ENCODE measurements at places on chromosomes 12 and 14. TPM values are rescaled to one million over a fixed set of nuclear protein-coding genes. Genes with fewer than 3 reads are reported as not detected.

The RFX4 gene
- total RNA-seq = not detected

The GPR84 gene
- total RNA-seq = 0.38 TPM

The RASSF9 gene
- 4.2 TPM for total RNA-seq

The ABCC9 gene
- total RNA-seq = 8.0 TPM

The TAS2R42 gene
- total RNA-seq = not detected

The PRIMA1 gene
- 4.0 TPM for total RNA-seq

The SCN8A gene
- 0.59 TPM for total RNA-seq

The STAB2 gene
- not detected for total RNA-seq

The SLC4A8 gene
- total RNA-seq = 2.2 TPM

The CPNE8 gene
- 38.3 TPM for total RNA-seq

GRCh38 chr12:49974231-49974675 is 1.5 kb downstream of the AQP6 start:
- H3K27ac ChIP-seq = no peak overlapping the region
- no peak overlapping the region for H3K4me3 ChIP-seq
- H3K36me3 ChIP-seq = no peaks in the 10 kb centered on the region
- DNase-seq = no peak
- peaks cover 8% of the 10 kb centered on the region for H3K4me1 ChIP-seq

DNA sequence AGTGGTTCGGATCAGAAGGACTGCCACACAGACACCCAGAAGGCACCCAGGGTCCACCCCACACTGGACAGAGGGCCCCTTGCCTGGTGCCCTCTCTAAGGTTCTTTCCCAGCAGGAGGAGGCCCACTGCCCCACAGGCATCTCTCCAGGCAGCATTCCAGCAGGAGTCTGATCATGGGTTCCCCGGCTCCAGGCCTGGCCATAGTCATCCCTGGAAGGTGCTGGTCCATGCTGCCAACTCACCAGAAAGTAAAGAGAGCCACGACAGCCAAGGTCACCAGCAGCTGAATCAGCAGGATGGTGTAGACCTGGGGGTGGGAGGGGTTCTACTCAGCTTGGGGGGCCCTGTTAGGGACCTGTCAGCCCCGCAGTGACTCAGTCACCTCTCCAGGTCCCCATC is 6.4 kb downstream of the FAIM2 start:
- no peaks in the 10 kb centered on the region for H3K36me3 ChIP-seq
- no peak overlapping the region for H3K27ac ChIP-seq
- peaks cover 29% of the 10 kb centered on the region for H3K4me1 ChIP-seq
- no peak overlapping the region for H3K4me3 ChIP-seq

DNA sequence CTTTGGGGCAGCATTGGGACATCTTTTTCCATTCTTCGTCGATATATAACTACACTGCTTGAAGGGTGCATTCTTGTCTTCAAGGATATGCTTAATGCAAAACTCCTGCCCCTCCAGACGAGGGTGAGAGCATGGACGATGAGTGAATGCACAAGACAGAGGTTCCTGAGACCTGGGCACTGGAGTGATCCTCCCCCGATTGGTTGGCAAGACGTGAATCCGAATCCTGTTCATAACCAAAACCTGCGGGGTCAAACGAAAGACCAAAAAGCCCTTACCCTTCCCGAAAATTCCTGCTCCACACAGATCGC is 684 bp downstream of the KANSL2 start:
- H3K4me3 ChIP-seq = peak overlapping the region; percentile 91
- DNase-seq = no peak
- no peaks in the 10 kb centered on the region for H3K27me3 ChIP-seq
- peaks cover 47% of the 10 kb centered on the region for H3K4me1 ChIP-seq
- H3K36me3 ChIP-seq = peaks cover 18% of the 10 kb centered on the region

GRCh38 chr12:104197264-104197663 is 18.3 kb upstream of the TXNRD1 start:
- DNase-seq = no peak
- H3K36me3 ChIP-seq = no peaks in the 10 kb centered on the region
- H3K27ac ChIP-seq = no peak overlapping the region
- H3K27me3 ChIP-seq = no peaks in the 10 kb centered on the region
- H3K4me1 ChIP-seq = peaks cover 4% of the 10 kb centered on the region

GRCh38 chr12:94609917-94610443 is 40.4 kb downstream of the TMCC3 start:
- H3K36me3 ChIP-seq = no peaks in the 10 kb centered on the region
- DNase-seq = no peak
- peaks cover 5% of the 10 kb centered on the region for H3K4me1 ChIP-seq

- H3K27ac ChIP-seq = no peak overlapping the region
- no peak overlapping the region for H3K4me3 ChIP-seq
- H3K36me3 ChIP-seq = no peaks in the 10 kb centered on the region
- no peak for DNase-seq
Measured at GRCh38 chr12:94157981-94158411, 9.6 kb downstream of the PLXNC1 start.

DNA sequence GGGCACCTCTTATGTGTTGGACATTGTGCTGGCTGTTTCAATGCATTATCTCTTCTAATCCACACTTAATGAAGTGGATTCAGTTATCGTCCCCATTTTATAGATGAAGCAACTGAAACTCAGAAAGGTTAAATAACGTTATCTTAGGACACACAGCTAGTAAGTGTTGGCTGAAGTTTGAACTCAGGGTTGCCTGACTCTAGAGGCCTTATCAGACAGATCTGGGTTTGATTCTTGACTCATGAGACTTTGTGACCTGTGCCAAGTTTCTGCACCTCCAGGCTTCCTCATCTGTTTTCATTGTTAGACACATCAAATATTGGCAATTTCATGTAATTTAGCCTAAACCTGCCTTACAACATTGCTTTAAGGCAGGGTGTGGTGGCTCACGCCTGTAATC is 18.2 kb upstream of the IRF2BPL start:
- no peak overlapping the region for H3K27ac ChIP-seq
- H3K4me3 ChIP-seq = no peak overlapping the region
- H3K4me1 ChIP-seq = peaks cover 70% of the 10 kb centered on the region
- H3K36me3 ChIP-seq = no peaks in the 10 kb centered on the region
- no peaks in the 10 kb centered on the region for H3K27me3 ChIP-seq

DNA sequence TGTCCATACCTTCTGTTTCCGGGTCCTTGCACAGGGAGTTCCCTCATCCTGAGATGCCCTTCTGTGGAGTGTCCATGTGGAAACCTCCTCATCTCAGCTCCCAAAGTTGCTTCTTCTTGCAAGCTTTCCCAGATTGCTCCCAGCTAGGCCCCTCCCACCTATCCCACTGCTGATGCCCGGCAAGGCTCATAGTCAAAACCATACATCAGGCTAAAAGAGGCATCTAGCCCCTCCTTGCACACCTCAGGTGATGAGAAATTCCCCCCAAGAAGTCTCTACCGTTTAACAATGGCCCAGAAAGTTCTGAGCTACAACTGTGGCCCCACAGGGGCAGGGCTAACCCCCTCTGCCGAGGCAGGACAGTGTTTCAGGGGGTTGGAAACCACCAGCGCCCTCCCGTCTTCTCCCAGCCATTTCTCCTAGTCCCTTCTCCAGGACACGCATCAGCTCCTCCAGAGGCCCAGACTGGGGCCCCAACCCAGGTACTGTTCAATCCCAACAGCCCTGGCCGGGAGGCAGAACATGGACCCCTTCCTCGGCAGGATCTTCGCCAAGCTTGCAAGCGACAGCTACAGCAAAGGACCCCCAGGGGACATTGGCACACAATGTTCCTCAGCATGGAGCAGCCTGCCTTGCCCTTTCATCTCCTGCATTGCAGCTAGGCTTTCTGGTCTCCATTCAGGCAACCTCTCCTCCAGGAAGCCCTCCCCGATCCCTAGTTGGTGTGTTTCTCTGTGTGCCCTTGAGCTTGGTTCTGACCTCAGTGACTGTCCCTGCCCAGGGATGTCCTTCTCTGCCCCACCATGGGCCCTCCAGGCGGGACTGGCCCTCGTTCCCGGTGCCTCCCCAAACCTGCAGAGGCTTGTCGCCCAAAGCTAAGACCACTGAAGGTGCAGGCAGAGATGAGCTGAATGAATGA is 4.5 kb upstream of the BEGAIN start:
- H3K4me1 ChIP-seq = peaks cover 9% of the 10 kb centered on the region
- peaks cover 58% of the 10 kb centered on the region for H3K27me3 ChIP-seq
- DNase-seq = peak; percentile 49
- H3K27ac ChIP-seq = no peak overlapping the region

DNA sequence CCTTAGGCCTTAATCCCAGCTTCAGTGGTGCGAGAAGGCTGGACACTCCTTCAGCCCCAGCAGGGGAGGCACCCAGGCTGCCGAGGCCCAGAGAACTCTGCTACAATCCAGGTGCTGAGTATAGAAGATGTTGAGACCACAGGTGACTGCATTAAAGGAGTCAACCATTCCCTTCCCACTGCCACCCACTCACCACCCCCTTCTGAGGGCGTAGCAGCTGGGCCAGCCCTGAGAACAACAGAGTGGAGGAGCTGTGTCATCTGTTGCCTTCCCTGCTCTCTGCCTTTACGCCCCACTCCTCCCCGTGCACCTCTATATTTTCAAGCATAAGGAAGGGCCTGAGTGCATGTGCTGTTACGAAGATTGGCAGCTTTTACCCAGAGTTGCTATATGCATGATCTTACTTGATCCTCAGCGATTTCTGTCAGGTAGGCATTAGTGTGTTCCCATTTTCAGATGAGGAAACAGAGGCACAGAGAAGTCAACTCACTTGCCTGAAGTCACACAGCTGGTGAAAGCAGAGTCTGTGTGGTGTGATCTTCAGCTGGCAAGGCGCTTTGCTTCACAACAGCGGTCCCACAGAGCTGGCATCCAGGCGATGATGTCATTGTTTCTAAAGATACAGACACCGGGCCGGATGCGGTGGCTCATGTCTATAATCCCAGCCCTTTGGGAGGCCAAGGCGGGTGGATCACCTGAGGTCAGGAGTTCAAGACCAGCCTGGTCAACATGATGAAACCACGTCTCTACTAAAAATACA is 46.7 kb downstream of the RIN3 start:
- peaks cover 19% of the 10 kb centered on the region for H3K4me1 ChIP-seq
- H3K4me3 ChIP-seq = no peak overlapping the region
- DNase-seq = no peak
- no peak overlapping the region for H3K27ac ChIP-seq
- H3K36me3 ChIP-seq = peaks cover 15% of the 10 kb centered on the region

- H3K4me1 ChIP-seq = peaks cover 23% of the 10 kb centered on the region
- DNase-seq = no peak
- peak overlapping the region; percentile 88 for H3K4me3 ChIP-seq
- peaks cover 12% of the 10 kb centered on the region for H3K36me3 ChIP-seq
- H3K27ac ChIP-seq = peak overlapping the region; percentile 98
- H3K27me3 ChIP-seq = no peaks in the 10 kb centered on the region
Measured at GRCh38 chr12:71756054-71756690, 1.5 kb downstream of the RAB21 start.

GRCh38 chr12:43766291-43766690 is 7.5 kb downstream of the IRAK4 start:
- H3K27ac ChIP-seq = no peak overlapping the region
- H3K4me1 ChIP-seq = peaks cover 10% of the 10 kb centered on the region
- H3K36me3 ChIP-seq = peaks cover 18% of the 10 kb centered on the region

GRCh38 chr14:53452005-53452673 is 299.0 kb upstream of the DDHD1 start:
- H3K4me1 ChIP-seq = no peaks in the 10 kb centered on the region
- no peak overlapping the region for H3K27ac ChIP-seq
- no peaks in the 10 kb centered on the region for H3K27me3 ChIP-seq

DNA sequence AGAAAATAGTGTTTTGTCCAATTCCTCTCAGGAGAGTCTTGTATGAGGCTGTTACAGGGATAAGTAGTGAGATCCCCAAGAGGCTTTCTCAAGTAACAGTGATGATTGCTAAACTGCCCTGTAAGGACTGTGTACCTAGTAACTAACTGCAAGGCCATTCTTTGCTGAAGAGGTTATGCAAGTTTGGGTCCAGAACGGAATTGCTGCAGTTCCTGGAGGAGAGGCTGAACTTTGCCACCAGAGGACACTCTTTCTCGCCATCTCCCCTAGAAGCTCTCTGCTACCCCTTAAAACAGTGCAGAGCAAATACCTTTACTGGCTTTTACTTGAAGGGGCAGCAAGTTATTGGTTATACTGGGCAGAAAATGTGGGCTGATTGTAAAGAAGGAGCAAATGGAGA is 180.0 kb downstream of the RBM19 start:
- H3K36me3 ChIP-seq = no peaks in the 10 kb centered on the region

DNA sequence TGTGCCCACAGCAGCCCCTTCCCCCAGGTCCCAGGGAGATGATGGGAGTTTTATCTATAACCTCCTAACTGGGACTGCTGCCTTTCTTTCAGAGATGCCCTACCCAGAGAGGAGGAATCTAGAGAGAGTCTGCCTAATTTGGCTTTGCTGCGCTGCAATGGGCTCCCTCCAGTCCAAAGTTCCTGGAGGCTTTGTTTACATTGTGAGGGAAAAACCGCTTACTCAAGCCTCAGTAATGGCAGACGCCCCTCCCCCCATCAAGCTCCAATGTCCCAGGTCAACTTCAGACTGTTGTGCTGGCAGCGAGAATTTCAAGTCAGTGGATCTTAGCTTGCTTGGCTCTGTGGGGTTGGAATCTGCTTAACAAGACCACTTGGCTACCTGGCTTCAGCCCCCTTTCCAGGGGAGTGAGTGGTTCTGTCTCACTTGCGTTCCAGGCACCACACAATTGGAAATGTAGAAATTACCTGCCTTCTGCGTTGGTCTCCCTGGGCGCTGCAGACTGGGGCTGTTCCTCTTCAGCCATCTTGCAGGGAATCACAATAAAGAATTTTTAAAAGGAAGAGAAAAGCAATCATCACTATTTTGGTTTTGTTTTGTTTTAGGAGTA is 262.5 kb downstream of the FOXG1 start:
- H3K4me3 ChIP-seq = no peak overlapping the region
- H3K27ac ChIP-seq = no peak overlapping the region
- H3K36me3 ChIP-seq = no peaks in the 10 kb centered on the region
- no peaks in the 10 kb centered on the region for H3K27me3 ChIP-seq
- H3K4me1 ChIP-seq = no peaks in the 10 kb centered on the region
- no peak for DNase-seq

- peaks cover 46% of the 10 kb centered on the region for H3K36me3 ChIP-seq
- H3K27me3 ChIP-seq = no peaks in the 10 kb centered on the region
- H3K4me1 ChIP-seq = peaks cover 37% of the 10 kb centered on the region
- no peak for DNase-seq
- H3K27ac ChIP-seq = peak overlapping the region; percentile 91
Measured at GRCh38 chr12:56644654-56645053, 1.1 kb downstream of the ATP5F1B start.

DNA sequence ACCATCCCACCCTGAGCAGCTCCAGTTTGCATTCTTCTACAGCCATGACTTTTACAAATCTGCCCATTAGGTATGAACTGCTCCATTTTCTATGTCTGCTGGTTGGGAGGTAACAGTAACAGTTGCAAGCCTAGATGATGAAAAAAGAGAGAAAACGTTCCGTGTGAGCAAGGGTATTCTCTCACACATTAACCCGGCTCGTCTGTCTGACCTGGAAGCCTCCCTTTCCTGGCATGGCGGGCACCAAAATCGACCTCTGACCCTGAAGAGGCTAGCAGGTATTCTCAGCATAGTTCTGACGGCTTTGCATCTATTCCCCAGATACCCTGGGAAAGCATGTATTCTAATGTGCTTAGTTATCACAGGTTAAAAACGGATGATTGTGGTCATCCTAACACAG is 31.8 kb downstream of the APPL2 start:
- H3K27ac ChIP-seq = no peak overlapping the region
- H3K4me1 ChIP-seq = peaks cover 7% of the 10 kb centered on the region
- H3K4me3 ChIP-seq = no peak overlapping the region
- H3K36me3 ChIP-seq = peaks cover 95% of the 10 kb centered on the region
- no peak for DNase-seq
- no peaks in the 10 kb centered on the region for H3K27me3 ChIP-seq
